Stimulated activated CD4-positive, alpha-beta T cell treated with anti-CD3 and anti-CD28 coated beads, Interleukin-12 subunit alpha, Interleukin-12 subunit beta, amount 100 ng/mL, for 24 hours (primary cell): ENCODE measurements at places on chromosomes 13 and 19.

DNA sequence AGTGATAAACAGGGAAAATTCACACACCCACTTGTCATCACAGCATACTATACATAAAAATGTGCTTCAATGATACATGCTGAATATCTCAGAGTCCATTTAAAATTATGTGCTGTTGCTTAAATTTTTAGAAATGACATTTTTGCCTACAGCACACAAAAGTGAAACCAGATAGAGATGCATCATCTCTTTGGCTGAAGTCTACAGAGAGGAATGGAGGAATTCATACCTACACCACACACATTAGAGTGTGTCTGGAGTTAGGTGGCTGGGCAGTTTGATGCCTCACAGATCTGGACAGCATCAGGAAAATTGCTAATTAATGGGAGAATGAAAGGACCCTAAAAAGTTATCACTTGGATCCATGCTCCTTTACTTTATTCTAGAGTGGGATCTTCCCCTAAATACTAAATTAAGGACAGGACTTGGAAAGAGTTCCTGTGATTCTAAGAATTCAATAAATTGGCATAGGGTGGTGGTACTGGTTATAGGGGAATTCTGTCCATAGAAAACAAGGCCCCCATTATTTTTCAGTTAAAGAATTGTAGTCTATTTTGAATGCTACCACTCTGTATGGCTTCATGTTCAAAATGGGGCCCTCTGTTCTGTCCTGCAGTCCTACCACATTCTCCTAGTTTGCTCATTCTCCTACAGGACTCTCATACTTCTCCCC is 41.3 kb downstream of the RCBTB2 start:
- no peak for DNase-seq

- DNase-seq = peak; percentile 53
Measured at GRCh38 chr19:48513289-48514122, 1.9 kb upstream of the LMTK3 start.

- no peak for DNase-seq
Measured at GRCh38 chr13:58343076-58343475, 711.5 kb downstream of the PCDH17 start.

GRCh38 chr13:26412263-26412662 is 145.2 kb upstream of the WASF3 start:
- no peak for DNase-seq

- DNase-seq = no peak
Measured at GRCh38 chr13:50613356-50613831, 230.1 kb downstream of the DLEU7 start.

DNA sequence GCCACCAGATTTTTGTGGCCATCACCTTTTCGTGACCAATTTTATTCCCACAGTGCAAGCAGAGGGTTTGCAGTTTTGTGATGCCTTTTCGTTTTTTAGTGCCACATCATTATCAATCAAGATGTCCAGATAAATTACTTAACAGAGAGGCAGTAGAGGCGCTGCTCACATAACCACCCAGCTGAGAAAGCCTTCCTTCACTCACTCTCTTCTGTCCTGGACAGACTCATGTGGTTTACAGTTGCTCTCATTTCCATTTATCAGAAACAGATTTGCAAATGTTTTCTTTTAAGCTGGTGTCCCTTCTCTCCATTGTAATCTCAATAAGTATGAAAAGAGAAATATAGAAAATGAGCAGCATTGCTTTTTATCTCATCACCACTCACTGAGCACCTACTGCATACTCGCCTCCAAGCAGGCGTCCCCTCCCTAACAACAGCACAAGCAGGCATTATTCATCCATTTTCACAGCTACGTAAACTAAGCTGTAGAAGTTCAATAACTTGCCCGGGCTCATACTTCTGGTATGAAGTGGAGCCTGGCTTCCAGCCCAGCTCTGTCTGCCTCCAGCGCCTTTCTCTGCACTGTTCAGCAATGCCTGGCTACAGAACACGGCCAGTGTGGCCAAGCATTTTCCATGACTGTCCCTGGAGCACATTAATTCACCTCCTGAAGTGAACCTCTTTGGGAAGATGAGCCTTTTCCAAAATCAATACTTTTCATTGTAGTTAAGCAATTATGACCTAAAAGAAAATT is 34.6 kb upstream of the KATNAL1 start:
- DNase-seq = no peak

GRCh38 chr13:38255600-38255999 is 94.1 kb upstream of the UFM1 start:
- DNase-seq = no peak

- DNase-seq = no peak
Measured at GRCh38 chr19:4506449-4507149, 11.7 kb downstream of the PLIN4 start.

- no peak for DNase-seq
Measured at GRCh38 chr19:48619692-48620585, 633 bp downstream of the SPHK2 start.

DNA sequence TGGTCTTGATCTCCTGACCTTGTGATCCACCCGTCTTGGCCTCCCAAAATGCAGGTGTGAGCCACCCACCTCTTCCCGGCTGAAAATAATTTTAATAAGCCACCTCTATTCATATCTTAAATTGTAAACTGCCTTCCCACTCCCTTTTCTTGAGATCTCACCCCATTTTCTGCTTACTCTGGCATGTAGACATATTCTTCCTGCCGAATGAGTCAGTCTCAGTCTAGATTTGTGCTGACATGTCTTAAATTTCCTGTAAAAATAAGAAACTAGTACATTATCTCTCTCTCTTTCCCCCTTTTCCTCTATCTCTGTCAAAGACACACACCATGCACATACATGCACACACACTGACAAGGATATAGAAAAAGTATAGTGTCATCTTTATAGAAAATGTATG is 60.9 kb downstream of the THSD1 start:
- no peak for DNase-seq

DNA sequence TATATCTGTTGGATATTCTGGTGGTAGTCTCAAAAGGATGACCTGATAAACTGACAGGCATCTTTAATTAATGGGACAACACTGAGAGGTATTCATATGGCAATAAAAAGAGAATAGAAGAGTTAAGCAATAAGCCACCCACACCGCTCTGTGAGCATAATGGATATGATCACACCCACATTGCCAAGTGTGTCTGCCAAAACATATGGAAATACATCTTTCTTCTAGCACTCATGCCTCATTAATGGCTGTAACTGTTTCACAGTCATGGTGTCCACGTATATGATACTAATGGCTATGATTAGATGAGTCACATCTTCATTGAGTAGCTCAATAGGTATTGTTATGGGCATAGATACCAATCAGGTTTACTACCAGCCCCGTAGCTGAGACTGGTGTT is 13.1 kb downstream of the IGFL3 start:
- no peak for DNase-seq

- no peak for DNase-seq
Measured at GRCh38 chr19:55146705-55147273, 2.2 kb downstream of the TNNT1 start.

- no peak for DNase-seq
Measured at GRCh38 chr13:72864142-72865011, 82.4 kb downstream of the PIBF1 start.

DNA sequence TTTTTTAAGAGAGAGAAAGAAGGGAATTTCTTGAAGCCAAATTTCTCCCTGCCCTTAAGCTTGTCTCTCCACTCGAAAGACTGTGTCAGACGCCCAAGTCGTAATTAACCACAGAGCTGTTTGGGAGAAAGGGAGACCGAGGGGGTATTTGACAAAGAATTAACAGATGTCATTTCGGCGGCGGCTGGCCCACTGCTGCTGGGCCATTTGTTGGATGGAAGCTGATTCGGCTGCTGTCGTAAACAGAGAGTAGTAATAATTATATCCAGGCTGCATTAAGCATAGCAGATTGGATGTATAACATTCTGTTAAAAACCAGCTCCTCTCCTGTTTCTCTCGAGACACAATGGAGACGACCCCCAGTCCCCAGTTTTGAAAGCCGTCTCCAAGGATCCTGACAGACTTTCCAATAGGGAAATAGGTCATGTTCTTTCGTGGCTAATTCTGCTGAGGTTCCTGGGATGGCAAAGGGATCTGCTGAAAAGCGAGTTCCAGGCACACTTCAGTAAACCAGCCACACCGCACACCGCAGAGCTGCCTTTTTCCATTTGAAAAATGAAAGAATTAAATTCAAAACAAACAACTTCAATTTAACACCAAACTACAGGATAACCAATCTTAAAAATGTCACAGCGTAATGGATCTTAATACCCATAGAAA is 71.5 kb downstream of the KCTD15 start:
- no peak for DNase-seq

DNA sequence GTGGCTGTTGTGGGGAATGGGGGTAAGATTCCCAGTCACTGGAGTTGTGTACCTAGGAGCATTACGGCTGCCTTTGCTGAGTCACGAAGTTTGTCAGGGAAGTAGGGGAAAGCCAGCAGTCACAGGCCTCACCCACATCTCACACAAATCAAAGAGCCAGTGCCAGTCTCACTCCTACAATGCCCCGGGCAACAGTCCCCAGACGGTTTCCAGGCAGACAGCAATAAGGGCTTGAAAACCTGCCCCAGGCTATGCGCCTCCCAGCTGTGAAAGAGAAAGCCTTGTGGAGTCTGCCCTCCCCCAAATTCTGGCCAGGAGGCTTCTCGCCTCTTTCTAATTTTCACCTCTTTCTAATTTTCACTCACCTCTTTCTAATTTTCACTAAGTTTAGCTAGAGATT is 142.3 kb upstream of the EDNRB start:
- DNase-seq = no peak

DNA sequence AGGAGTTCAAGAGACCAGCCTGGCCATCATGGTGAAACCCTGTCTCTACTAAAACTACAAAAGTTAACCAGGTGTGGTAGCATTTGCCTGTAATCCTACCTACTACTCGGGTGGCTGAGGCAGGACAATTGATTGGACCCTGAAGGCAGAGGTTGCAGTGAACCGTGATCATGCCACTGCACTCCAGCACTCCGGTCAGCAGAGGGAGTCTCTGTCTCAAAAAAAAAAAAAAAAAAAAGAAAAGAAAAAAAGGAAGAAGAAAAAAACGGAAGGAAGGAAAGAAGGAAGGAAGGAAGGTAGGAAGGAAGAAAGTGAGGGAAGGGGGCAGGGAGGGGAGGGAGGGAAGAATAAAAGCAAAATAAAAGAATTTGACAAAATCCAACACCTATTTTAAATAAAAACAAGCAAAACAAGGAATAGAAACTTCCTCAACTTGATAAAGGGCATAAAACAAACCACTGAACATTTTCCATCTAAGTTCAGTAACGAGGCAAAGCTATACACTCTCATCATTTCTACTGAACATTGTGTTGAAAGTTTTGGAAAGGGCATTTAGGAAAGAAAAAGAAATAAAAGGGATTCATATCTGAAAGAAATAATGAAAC is 411.6 kb upstream of the SLITRK5 start:
- no peak for DNase-seq

- DNase-seq = no peak
Measured at GRCh38 chr13:22017226-22017625, 346.4 kb downstream of the FGF9 start.

DNA sequence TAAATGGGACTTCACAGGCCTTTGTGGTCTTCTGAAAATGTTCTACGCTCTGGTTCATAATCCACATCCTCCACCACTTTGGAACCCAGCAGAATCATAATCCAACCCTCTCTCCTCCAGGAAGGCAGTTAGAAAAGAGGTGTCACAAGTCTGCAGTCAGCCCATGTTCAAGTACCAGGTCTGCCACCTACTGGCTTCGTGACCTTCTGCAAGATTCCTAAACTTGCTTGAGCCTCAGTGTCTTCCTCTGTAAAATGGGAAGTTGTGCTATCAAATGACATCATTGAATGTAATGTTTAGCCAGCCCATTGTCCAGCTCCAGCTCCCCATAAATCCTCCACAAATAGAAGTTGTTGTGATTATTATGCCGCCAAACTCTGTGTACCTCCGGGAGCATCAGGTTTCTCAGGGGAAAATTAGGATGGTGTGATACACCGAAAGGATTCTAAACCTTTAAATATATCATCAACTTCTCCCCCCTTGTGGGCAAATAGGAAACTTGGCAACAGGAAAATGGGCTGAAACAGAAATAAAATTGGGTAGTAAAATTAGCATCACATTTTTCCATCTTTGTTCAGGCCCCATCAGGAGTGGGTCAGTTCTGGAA is 109.7 kb downstream of the NUFIP1 start:
- DNase-seq = no peak

DNA sequence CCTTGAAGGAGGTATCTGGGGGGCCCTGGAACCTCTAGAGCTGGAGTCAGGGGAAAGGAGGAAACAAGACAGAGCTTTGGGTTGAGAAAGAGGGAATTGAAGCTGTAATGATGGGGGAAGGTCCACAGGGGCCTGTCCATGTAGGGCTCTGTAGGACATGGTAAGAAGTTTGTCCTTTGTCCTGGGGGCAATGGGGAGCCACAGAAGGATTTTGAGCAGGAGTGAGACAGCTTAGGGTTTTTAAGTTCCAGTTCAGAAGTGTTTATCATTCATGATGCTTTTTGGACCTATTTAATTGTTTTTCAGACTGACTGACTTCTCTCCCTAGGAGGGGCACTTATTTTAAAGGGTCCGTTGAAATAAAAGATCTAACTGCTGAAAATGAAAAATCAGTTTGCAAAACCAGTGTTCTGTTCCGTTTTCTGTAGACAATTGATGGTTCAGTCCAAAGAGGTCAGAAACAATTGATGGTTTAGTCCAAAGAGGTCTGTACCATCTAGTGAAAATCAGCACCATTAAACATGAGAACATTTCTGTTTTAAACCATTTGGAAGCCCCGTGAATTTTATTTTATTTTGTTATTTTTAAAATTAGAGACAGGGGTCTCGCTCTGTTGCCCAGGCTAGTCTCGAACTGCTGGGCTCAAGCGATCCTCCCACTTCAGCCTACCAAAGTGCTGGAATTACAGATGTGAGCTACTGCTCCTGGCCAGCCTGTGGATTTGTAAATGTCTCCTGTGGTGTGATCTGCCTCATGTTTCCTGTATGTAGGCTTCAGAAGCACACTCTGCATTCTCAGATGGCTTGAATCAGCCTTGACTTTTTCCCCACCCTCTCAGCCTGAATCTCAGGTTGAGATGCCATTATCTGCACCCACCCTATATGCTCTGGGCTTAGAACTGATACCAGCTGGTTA is 8.4 kb downstream of the PLD3 start:
- DNase-seq = no peak

GRCh38 chr13:42214446-42214845 is 57.5 kb upstream of the AKAP11 start:
- DNase-seq = no peak

DNA sequence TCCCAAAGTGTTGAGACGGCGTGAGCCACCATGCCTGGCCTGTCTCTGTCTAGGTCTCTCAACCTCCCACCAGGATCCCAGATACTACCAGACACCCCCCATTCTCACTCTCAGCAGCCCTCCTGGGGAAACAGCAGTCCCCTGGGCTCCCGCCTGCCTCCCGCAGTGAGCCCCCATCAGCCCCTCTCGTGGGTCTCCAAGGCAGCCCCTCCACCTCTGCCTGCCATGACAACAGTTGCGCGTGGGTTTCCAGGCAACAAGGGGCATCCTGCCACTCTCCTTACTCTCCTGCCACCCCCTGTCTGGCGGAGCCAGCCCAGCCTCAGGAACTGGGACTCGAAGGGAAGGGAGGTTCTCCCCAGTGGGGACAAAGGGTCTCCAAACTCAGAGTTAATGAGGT is 5.2 kb downstream of the LRRC4B start:
- no peak for DNase-seq

GRCh38 chr13:72590091-72590740 is 137.2 kb downstream of the MZT1 start:
- DNase-seq = no peak
